ENCODE measurements at places on chromosomes 12 and 14.

DNA sequence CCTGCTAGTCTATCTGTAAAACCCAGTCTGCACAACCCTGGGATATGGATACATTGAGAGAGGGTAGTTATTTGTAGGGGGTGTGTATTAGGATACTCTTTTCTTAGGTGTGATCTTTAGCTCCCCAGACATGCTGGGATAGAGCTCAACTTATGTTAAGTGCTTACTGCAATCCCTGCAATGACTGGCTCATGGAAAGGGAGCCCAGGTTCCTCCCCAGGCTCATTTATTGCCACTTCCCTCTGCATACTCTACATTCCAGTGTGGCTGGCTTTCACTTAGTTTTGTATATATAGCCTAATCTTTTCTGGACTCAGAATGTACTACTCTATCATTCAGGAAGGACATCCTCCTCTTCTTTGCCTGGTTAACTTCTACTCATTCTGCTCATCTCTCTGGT is 172.0 kb downstream of the SYT10 start:
- DNase-seq: no peak

GRCh38 chr12:67819902-67820301 is 169.3 kb upstream of the IFNG-AS1 start:
- no peak for DNase-seq

DNA sequence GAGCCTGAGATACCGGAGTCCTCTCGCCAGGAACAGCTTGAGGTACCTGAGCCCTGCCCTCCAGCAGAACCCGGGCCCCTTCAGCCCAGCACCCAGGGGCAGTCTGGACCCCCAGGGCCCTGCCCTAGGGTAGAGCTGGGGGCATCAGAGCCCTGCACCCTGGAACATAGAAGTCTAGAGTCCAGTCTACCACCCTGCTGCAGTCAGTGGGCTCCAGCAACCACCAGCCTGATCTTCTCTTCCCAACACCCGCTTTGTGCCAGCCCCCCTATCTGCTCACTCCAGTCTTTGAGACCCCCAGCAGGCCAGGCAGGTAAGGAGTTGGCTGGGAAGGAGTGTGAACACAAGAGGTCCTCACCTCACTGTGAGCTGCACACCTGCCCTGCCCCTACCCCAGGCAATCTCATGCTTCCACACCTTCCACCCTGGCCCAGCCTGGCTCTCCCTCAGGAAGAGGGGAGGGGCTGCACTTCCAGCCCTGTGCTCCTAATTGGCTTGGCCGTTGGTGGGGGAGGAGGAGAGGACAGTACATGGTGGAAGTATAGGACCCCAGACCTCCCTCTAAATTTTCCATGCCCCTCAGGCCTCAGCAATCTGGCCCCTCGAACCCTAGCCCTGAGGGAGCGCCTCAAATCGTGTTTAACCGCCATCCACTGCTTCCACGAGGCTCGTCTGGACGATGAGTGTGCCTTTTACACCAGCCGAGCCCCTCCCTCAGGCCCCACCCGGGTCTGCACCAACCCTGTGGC is 6.2 kb downstream of the C1QL4 start:
- no peak for DNase-seq

DNA sequence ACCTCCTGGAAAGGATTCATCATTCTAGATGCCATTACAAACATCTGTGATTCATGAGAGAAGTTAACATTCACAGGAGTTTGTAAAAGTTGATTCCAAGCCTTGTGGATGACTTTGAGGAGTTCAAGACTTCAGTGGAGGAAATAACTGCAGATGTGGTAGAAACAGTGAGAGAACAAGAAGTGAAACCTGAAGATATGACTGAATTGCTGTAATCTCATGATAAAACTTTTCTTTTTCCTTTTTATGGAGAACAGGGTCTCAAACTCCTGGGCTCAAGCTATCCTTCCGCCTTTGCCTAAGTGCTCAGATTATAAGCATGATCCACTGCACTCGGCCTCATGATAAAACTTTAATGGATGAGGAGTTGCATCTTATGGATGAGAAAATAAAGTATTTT is 64.5 kb upstream of the GTF2A1 start:
- DNase-seq: no peak

- no peak for DNase-seq
Observed at GRCh38 chr14:77022236-77022852, 6.2 kb downstream of the IRF2BPL start.

DNA sequence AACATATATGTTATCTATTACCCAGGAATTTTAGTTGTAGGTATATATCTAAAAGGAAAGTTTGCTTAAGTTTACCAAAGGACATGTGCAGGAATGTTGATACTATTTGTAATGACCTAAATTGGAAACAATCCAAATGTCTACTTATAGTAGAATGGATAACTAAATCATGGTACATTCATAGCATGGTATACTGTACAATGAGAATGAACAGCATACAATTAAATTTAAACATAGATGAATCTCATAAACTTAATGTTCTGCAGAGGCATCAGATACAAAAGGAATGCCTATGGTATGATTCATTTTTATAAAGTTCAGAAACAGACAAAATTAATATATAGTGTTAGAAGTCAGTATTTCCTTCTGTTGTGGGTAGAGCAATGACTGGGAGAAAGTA is 135.4 kb downstream of the GPHN start:
- DNase-seq: no peak

- DNase-seq: no peak
Observed at GRCh38 chr14:99239661-99240092, 32.3 kb downstream of the BCL11B start.

DNA sequence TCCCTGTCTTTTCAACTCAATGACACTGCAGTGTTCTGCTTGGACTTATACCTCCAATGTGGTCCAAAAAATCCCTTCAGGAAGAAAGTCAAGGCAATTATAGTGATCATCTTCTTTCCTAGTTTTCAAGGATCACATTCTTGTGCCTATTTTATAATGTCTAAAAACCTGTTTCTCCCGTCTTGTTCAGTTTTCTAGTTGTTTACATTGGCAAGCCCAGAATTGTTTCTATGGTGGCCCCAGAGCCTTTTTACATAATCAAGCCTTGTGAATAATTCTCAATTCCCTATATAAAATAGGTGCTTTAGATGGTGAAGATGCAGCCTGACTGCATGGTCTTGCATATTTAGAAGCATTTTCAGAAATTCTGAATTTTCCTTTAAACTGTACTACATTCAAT is 14.5 kb upstream of the LDHB start:
- no peak for DNase-seq

- no peak for DNase-seq
Observed at GRCh38 chr12:111645433-111645832, 40.3 kb downstream of the BRAP start.

DNA sequence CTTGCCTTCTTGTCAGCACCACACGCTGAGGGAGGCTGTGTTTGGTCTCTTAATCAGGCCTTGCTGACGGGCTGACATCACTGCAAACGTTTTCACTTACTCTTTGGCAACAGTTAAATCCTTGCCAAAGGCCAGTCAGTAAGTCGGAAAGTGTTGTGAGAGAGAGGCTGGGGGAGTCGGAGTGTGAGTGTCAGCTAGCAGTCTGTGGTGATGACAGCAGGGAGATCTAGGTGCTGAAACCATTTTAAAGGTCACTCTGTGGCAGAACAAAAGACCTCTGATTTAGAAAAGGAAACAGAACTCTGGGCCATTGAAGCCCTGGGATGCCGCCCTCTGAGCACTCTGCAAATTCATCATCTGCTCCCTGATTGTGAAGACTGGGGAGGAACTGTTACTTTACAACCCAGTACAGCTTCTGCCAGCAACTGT is 143.5 kb downstream of the PAX9 start:
- DNase-seq: no peak

Data from T-helper 9 cell (primary cell).